CD4-positive, alpha-beta T cell treated with Interferon alpha-2 for 1 hour (primary cell): ENCODE measurements at places on chromosomes 11 and 22.

- DNase-seq, result no peak
These were observed 6.2 kb downstream of the CHST1 start for GRCh38 chr11:45659031-45659817.

- no peak for DNase-seq
These were observed 90.5 kb upstream of the ALX4 start for GRCh38 chr11:44400431-44400830.

- no peak for DNase-seq
These were observed 99.0 kb upstream of the DRD2 start for GRCh38 chr11:113574171-113574570.

- DNase-seq, result no peak
These were observed 904.4 kb downstream of the BRD1 start for GRCh38 chr22:48923165-48923865.

DNA sequence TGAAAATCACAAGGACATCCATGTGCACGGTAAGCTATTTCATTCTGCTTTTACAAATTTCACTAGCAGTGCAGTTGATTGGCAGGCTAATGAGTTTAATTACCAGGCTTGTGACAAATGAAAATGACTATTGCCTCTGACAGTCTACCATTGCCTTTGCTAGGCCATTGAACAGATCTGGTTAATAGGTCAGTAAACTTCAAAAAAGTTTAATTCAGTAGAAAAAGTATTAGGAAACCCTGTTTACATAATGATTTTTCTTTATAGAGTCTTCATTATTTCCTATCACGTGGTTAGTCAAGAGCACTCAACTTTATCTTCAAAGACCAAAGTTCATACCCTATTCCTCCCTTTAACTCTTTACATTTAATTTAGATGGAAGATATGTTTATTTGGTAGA lies 77.0 kb downstream of the PRMT3 start:
- no peak for DNase-seq

DNA sequence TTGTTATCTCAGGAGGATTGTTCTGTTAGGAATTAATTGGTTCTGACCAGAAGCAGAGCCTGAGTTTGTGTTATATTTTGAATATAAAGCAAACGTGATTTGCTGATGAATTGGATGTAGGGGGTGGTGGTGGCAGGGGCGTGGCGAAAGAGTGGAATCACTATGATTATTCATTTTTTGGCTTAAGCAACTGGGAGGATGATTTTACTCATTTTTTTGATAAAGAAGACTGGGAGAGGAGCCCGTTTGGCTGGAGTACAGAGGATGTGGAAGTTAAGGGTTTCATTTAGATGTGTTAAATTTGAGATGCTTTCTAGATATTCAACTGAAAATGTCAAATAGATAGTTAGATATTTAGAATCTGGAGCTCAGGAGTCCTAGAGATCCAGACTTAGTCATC lies 83.4 kb upstream of the MYO18B start:
- no peak for DNase-seq

GRCh38 chr22:44543781-44544477 lies 45.9 kb upstream of the RTL6 start:
- DNase-seq, result no peak

- no peak for DNase-seq
These were observed 219.6 kb upstream of the SESN3 start for GRCh38 chr11:95450547-95451123.

DNA sequence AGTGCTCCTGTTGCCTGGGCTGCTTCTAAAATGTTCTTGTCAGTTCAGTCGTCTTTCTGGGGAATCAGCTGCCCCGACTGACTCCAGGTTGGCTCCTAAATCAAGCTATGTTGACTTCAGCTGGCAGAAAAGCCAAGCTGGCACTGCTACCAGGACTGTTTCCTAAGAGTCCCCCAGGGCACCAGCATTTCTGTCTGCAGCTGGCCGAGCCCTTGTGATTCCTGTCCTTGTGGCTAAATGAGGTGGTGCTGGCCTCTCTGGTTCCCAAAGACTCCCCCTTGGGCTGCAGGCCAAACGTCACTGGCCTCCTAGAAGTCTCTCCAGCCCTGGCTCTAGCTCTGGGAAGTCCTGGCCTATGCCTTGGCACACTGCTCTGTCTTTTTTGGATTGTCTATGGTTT lies 31.1 kb downstream of the GRAMD1B start:
- DNase-seq, result no peak

GRCh38 chr11:134574947-134575346 lies 162.9 kb upstream of the B3GAT1 start:
- no peak for DNase-seq

- no peak for DNase-seq
These were observed 263 bp downstream of the EHD1 start for GRCh38 chr11:64878223-64878493.

- no peak for DNase-seq
These were observed 150.5 kb upstream of the NARS2 start for GRCh38 chr11:78725200-78725599.

GRCh38 chr11:118544647-118545010 lies 13.6 kb downstream of the TMEM25 start:
- no peak for DNase-seq
